ENCODE measurements at places on chromosomes 6 and 20.
A peak's percentile ranks its signal among the peaks of the same experiment; 100 is the strongest.

GRCh38 chr6:160278311-160278710, 19.7 kb upstream of the SLC22A2 start:
- DNase-seq = no peak

- no peak for DNase-seq
Observed at GRCh38 chr6:11058406-11058805, 14.3 kb upstream of the ELOVL2 start.

DNA sequence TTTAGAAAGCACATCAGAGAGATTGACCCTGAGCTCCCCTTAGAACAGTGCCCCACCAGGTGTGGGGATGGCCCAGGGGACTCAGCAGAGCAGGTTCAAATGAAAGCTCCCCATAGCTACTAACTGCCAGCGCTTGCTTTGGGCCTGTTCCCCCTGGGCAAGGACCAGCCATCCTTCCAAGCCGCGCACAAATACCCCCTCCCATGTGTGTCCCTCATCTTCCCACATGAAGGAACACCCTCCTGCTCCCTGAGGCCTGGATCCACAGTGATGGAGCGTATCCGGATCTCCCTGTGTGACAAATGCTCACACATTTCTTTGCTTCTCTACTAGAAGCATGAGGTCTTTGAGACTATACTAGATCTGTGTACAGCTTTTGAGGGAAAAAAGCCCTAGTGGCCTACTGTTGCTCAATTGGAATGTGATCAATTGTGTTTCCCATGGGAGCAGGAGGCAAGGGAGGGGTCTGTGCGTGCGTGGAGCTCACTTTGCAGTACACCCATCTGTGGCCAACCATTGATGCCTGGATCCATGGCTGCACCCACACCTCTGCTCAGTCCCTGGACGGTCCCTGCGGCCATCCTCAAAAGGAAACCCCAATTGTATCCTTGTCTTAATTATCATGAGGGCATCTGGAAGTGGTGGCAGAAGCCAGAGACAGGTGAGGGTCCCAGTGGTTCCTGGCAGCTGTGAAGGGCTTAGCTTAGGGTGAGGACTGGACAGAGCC, 1.4 kb upstream of the RAET1G start:
- DNase-seq = no peak

DNA sequence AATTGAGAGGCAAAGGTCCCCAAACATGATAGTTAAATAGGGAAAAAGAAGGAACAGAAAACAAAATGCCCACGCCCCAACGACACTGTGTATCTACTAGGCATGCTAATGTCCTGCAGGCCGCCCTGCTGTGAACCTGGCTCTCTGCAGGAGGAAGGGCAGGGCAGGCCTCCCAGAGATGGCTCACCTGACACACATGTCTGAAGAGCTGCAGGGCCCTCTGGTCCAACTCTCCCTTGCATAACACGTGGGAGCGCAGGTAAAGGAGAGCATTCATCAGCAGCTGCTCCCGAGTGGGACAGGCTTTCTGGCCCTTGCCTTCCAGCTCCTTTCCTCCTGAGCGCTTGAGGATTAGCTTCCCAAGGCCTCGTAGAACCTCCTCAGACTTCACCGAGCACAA, 53.7 kb upstream of the LYRM2 start:
- DNase-seq = no peak

- DNase-seq = peak; percentile 22
Observed at GRCh38 chr20:44092551-44093248, 94.3 kb downstream of the JPH2 start.

DNA sequence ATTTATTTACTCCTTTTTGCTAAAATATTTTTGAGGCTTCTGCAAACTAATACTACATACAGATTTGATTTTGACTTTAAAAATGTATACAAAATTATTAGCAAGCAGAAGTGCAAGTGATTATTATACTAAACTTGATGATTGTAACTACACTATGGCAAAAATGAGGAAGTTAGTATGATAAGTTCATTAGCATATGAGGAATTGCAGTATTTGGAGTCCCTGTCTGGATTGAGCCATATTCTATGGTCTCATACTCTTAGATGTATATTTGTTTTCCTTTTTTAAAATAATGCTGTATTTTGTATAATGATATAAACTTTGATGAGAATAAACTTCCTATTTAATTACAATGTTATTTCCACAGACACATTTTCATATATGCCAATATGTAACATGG, 13.9 kb downstream of the CRISP3 start:
- DNase-seq = no peak

DNA sequence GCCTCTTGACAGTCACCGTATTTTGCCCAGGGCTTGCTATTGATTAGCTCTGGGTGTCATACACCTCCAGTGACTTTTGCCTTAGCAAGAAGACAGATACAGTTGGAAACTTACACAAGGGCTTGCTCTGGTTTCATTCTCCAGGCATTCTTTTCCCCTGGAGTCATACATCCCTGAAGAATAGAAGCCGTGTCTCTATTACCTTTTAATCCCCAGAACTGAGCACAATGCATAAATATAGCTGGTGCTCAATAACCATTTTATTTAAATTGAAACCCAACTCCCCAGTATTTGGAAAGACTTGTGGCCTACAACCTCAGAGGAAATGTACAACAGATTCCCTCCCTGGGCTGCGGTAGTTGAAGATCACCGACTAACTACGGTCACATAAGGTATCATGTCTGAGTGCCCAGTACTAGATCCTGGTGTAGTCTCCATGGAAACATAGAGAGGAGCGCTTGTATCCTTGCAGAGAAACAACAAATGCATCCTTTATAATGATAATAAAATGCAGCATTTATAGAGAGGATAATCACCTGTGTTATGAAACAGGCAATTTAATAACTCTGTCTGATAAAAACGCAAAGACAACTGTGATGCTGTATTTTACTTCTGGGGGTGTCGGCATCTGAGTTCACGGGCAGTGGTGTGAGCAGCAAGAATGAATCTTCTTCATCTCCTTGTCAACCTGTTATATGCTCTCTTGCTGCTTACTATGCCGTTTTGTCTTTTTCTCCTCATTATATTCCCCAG, 401.2 kb upstream of the AGPAT4 start:
- DNase-seq = no peak

- peak; percentile 29 for DNase-seq
Observed at GRCh38 chr20:20216941-20217340, 151.0 kb upstream of the INSM1 start.

DNA sequence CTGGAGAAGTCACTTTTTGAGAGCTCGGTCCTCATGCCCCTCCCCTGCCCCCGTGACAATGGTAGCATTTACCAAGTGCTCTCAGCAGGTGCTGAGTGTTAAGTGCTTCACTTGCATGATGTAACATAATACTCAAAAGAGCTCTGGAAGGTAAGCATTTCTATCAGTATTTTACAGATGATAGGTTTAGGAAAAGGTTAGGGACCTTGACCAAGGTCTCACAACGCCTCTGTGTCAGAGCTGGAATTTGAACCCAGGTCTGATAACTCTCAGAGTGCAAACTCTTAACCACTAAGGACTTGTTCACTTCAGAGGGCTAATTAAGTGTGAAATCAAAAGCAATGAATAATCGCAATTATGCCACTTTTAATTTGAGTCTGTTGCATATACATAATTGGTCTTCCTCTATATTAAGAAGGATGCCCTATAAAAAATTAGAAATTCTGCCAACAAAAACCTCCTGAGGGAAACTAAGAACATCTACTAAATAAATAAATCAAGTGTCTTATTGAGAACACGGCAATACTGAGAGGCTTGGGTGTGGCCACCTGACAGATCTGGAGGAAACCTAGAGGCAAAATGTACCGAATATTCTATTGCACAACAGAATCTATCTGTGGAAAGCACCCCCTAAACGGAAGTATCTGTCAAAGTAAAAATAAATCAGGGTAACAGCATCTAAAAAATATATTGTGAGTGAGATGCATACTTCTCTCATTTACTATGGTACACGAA, 109.8 kb downstream of the BACH2 start:
- no peak for DNase-seq

GRCh38 chr6:139881728-139882211, 507.3 kb upstream of the CITED2 start:
- DNase-seq = no peak

GRCh38 chr6:134714113-134714512, 235.8 kb downstream of the ALDH8A1 start:
- DNase-seq = no peak

DNA sequence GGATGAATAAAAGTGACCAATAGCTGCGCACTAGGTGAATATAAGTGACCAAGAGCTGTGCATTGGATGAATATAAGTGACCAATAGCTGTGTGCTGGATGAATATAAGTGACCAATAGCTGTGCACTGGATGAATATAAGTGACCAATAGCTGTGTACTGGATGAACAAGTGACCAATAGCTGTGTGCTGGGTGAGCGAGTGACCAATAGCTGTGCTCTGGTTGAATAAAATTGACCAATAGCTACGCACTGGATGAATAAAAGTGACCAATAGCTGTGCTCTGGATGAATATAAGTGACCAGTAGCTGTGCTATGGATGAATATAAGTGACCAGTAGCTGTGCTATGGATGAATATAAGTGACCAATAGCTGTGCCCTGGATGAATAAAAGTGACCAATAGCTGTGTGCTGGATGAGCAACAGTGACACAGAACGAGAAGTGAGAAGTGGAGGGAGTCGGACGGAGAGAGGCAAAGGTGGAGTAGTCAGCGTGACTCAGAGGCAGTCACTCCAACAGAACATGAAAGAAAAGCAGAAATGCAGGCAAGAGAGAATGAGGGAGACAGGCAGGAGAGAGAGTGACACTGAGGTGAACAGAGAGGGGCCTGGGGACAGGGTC, 38.5 kb downstream of the RBM38 start:
- DNase-seq = no peak

GRCh38 chr20:23456409-23456808, 3.7 kb upstream of the CST11 start:
- no peak for DNase-seq

GRCh38 chr6:137112067-137112355, 61.4 kb downstream of the IL22RA2 start:
- no peak for DNase-seq

GRCh38 chr6:138856654-138857053, 60.8 kb downstream of the ECT2L start:
- no peak for DNase-seq

DNA sequence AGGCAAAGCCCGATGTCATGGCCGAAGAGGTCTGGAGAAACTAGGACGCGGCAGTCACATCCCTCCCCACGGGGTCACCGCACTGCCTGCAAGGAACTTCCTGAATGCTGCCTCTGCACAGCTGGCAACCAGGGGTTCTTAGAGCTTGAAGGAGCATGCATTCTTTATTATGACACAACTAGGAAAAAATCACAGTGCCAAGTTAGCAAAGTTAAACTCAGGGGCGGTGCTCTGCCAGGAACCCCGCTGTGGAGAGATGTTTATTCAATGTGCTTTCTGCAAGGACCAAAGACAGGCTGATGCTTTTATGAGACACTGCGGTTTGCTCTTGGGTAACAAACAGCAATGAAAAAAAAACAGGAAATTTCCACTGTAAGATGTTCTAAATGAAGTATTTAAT, 287.3 kb upstream of the FOXQ1 start:
- DNase-seq = no peak

GRCh38 chr6:125107048-125107447, 46.5 kb upstream of the TPD52L1 start:
- DNase-seq = no peak

DNA sequence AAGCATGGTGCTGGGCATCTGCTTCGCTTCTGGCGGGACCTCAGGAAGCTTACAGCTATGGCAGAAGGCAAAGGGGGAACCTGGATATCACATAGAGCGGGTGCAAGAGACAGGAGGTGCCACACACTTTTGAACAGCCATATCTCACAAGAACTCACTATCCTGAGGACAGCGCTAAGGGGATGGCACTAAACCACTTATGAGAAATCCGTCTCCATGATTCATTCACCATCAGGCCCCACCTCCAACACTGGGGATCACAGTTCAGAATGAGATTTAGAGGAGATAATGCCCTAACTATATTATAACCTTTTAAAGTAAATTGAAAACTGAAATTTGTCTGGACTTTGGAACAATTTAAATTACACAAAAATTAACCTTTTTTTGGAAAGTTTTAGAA, 37.8 kb upstream of the SUMO4 start:
- DNase-seq = no peak

DNA sequence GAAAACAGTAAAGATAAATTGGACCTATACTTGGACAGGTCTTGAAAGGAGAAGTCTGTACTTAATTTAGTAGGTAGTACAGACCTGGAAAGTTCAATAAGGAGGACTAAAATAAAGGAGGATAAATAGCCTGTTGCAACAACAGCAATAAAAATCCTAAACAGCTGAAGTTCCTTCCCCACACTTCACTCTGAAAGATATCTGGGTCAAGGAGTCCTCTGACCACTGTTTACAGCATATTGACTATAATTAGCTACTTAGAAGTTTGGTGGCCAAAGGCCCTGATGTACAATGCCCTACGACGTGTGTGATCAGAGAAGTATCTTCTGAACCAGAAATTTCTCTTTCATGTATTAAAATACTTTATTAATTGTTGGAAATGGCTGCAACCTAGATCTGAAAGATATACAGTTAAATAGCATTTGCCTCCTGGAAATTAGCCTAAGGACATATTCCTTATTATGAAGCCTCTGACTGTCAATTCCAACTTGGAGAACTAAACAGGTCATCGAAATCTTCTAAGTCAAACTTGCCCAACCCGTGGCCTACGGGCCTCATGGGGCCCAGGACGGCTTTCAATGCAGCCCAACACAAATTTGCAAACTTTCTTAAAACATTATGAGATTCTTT, 82.8 kb downstream of the KIF13A start:
- DNase-seq = no peak

GRCh38 chr20:48941467-48941866, 20.0 kb downstream of the ARFGEF2 start:
- peak; percentile 12 for DNase-seq

GRCh38 chr6:107676042-107676441, 148.1 kb downstream of the SCML4 start:
- DNase-seq = no peak

- peak; percentile 7 for DNase-seq
Observed at GRCh38 chr20:3209946-3210317, 634 bp downstream of the ITPA start.

GRCh38 chr6:169075915-169076654, 177.6 kb downstream of the THBS2 start:
- DNase-seq = no peak

GRCh38 chr6:169849396-169849795, 98.0 kb downstream of the ERMARD start:
- no peak for DNase-seq

DNA sequence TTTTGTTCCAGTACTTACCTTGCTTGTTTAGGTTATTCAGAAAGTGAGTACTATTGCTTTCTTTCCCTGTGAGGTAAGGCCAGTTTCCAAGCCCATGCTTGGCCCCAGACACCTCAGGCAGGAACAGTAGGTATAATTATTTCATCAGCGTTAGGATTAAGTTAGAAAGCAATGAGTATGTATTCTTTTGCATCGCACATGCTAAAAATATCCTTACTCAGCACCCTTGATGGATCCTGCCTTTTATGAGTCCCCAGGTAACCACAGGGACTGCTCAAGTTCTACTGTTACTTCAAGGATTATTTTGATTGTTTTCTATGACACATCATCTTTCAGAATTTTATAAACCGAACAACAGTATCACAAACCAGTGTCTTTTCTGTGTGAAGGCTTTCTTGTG, 128.9 kb downstream of the FARS2 start:
- DNase-seq = no peak

GRCh38 chr20:3010985-3011723, 32.3 kb upstream of the GNRH2 start:
- DNase-seq = no peak

- DNase-seq = peak; percentile 95
Observed at GRCh38 chr6:27890445-27891319, 21.5 kb downstream of the OR2B2 start.

- no peak for DNase-seq
Observed at GRCh38 chr6:166423051-166423745, 40.5 kb upstream of the MPC1 start.

- DNase-seq = no peak
Observed at GRCh38 chr20:5349448-5349847, 32.7 kb upstream of the PROKR2 start.
